Activated T-helper 17 cell treated with anti-CD3 and anti-CD28 coated beads, Interleukin-2, amount 50 U/mL, for 72 hours (primary cell): ENCODE measurements at places on chromosomes 7 and 10. TPM values are rescaled to one million over a fixed set of nuclear protein-coding genes. Genes with fewer than 3 reads are reported as not detected.

Gene SUN3
- total RNA-seq: not detected

GRCh38 chr10:15579605-15580004 is 140.1 kb downstream of the ITGA8 start:
- ATAC-seq: no peak

DNA sequence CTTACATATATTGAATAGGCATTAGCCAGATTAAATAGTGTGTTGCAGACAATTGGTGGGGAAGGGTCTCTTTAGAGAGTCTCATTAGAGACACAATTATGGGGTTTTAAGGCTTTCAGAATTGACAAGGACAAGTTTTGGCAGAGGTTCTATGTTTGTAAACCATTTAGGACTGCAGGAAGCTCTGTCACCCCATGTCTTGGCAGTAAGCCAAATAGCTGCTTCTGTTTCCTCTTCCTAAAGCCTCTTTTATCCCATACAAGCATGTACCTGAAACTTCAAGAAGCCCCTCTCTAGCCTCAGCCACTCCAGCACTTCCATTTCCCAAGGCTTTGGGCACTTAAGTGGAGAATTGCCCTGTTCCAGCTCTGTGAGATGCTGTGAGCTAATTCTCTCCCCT is 21.8 kb upstream of the LRRC4 start:
- ATAC-seq: no peak

- ATAC-seq: no peak
Measured at GRCh38 chr7:8146106-8146787, 115.7 kb downstream of the ICA1 start.

- no peak for ATAC-seq
Measured at GRCh38 chr7:77619314-77619713, 76.9 kb upstream of the RSBN1L start.

Gene LRRN3
- total RNA-seq: 30.4 TPM

Gene PRXL2A
- 9.6 TPM for total RNA-seq

Gene FAM237B
- not detected for total RNA-seq

- no peak for ATAC-seq
Measured at GRCh38 chr7:11341285-11341944, 367.7 kb downstream of the PHF14 start.

GRCh38 chr10:86345296-86345858 is 21.2 kb downstream of the GRID1 start:
- ATAC-seq: no peak

Gene GFRA1
- not detected for total RNA-seq

DNA sequence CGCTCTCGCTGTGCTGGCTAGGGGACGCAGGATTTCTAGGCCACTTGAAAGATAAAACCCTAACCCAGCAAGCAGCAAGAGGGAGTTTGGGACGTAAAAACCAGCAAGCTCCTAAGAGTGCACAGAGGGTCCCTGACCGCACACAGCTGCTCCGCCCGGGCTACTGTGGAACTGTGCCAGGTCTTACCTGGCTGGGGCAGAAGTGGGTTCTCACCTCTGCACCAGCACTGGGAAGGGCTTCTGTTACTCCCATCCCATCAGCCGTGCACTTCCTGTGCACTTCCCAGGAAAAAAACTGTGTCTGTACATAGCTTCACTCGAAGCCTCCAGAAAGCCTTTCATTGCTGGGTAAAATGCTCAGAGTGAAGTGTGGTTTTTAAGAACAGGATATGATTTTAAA is 45.9 kb upstream of the PTF1A start:
- ATAC-seq: no peak

DNA sequence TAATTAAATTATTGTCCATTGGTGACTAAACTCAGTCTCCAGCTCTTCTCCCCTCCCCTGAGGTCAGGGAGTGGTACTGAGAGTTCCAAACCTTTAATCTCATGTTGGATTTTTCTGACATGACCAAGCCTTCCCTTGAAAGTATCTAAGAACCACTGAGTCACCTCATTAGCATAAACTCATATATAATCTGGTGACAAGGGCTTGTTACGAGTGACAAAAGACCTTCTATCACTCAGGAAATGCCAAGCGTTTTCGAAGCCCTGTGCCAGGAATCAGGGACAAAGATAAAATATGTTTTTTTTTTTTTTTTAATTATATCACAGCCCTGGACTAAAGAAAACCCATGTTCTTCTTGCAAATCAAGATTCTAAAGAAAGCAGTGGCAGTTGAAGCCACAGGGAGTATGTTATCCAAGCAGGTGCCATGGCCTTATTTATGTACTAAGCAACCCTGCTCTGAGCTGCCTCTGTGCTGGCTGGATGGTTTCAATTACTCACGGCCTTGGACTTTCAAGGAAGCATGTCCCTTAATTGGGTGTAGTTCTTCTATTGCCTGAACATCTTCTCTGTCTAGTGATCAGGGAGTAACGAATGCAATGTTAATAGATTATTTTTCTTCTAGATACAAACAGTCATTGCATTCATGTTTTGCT is 169.0 kb upstream of the PRKCQ start:
- no peak for ATAC-seq

Gene SYT15
- 0.56 TPM for total RNA-seq

Gene RBP3
- not detected for total RNA-seq

GRCh38 chr7:1940863-1941262 is 270.8 kb downstream of the ELFN1 start:
- ATAC-seq: peak; percentile 7

Gene SAMD9
- total RNA-seq: 23.1 TPM

GRCh38 chr7:122833888-122834570 is 52.2 kb downstream of the CADPS2 start:
- no peak for ATAC-seq
